ENCODE measurements at places on chromosomes 7 and 10. TPM values are rescaled to one million over a fixed set of nuclear protein-coding genes. Genes with fewer than 3 reads are reported as not detected.
A peak's percentile ranks its signal among the peaks of the same experiment; 100 is the strongest.

Gene CDK14
- total RNA-seq: 117 TPM

- H3K36me3 ChIP-seq: no peaks in the 10 kb centered on the region
- H3K4me3 ChIP-seq: no peak overlapping the region
- no peak for DNase-seq
Measured at GRCh38 chr7:124643311-124643811, 122.2 kb downstream of the GPR37 start.

Gene COL17A1
- total RNA-seq: 0.86 TPM

GRCh38 chr10:33334805-33335550, 511 bp upstream of the NRP1 start:
- peak overlapping the region; percentile 81 for H3K27ac ChIP-seq
- DNase-seq: peak; percentile 67
- H3K36me3 ChIP-seq: no peaks in the 10 kb centered on the region
- peaks cover 10% of the 10 kb centered on the region for H3K27me3 ChIP-seq
- peaks cover 33% of the 10 kb centered on the region for H3K4me1 ChIP-seq

Gene NPTX2
- 0.14 TPM for total RNA-seq

DNA sequence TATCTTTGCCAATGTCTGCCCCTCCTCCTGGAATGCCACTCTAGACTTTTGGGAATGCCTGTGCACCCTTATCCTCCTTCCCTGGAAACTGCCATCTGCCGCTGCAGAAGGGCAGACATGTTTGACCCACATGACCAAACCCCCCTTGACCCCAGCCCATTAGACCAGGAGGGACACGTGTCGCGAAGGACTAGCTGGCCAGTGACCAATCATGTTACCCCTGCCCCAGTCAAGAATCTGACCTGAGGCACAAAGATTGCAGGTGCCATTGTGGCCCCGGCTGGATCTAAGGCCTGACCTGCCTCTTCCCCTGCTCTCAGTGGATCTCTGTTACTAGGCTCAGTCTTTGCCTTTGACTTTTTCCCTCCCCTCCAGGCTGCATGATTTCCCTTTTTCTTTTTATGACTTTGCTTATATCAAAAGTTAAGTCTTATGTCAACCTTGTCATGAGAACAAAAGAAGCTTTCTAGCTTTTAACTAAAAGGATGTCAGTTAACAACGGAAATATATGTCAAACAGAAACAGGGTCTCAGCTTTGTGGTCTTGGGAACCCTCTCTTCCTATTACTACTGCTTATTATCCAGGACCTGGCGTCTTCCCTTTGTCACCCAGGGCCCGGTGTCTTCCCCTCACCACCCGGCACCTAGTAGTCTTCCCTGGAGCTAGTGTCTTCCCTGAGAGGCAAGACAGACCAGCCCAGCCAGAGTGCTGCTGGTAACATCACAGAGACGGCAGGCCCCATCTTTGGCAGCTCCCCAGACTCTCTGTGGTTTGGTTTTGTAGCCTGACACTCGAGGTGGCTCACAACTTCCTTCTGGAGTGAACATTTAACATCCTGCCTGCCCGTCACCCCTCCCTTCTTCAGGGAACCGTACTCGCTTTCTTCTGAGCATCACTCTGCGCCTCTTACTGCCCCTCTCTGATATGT, 24.4 kb upstream of the PPIF start:
- H3K4me3 ChIP-seq: no peak overlapping the region
- no peak for DNase-seq
- H3K36me3 ChIP-seq: no peaks in the 10 kb centered on the region
- peaks cover 19% of the 10 kb centered on the region for H3K27me3 ChIP-seq

Gene C10orf90
- not detected for total RNA-seq

DNA sequence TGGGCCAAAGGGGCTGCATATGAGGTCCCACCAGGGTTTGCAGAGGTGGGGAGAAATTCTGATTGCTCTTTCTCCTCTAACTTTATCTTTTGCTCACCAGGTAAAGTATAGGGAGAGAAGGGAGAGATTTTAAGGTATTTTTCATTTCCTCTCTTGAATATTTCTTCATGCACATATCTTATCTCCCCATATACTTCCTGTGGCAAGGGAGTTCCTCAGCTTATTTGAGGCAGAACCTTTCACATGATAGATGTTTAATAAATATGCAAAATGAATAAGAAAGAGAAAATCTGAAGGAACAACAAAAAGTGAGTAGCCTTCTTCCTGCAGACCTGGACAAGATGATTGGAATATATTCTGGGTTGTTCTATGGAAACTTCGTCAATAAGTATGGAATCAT, 67.4 kb upstream of the PDCD4 start:
- DNase-seq: no peak
- peak overlapping the region; percentile 8 for H3K27ac ChIP-seq
- no peaks in the 10 kb centered on the region for H3K36me3 ChIP-seq
- no peak overlapping the region for H3K4me3 ChIP-seq
- H3K27me3 ChIP-seq: peaks cover 3% of the 10 kb centered on the region
- H3K4me1 ChIP-seq: peaks cover 9% of the 10 kb centered on the region

DNA sequence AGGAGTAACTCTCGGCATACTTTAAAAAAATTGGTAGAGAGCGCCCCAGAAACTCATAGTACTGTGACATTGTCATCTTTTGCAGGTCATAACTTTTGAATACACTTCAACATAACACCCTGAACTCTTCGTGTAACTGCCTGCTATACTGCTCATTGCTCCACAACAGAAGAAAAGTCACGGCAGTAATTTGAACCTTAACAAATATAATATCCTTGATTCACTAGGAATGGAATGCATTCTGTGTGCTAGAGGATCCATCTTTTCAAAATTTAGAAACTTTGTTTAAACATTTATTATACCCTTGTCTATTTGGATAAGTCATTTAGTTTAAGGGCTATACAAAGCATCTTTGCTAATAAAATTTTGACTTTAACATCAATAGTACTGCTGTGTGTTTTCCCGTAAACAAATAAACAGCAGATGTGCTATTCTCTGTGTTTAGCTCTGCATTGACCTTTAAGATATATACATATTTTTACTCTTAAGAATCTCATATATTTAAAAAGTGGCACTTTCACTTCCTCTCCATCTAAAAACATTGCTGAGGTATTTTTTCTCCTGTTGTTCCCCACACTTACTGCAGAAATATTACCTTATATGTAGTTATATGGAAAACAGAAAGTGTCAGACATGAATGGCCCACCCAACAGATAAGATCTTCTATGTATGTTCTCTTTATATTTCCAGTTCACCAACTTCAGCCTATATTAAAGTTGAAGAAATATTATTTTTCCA, 217.6 kb upstream of the TMEM229A start:
- H3K27me3 ChIP-seq: no peaks in the 10 kb centered on the region
- no peak for DNase-seq
- H3K4me1 ChIP-seq: no peaks in the 10 kb centered on the region
- no peaks in the 10 kb centered on the region for H3K36me3 ChIP-seq
- no peak overlapping the region for H3K27ac ChIP-seq

DNA sequence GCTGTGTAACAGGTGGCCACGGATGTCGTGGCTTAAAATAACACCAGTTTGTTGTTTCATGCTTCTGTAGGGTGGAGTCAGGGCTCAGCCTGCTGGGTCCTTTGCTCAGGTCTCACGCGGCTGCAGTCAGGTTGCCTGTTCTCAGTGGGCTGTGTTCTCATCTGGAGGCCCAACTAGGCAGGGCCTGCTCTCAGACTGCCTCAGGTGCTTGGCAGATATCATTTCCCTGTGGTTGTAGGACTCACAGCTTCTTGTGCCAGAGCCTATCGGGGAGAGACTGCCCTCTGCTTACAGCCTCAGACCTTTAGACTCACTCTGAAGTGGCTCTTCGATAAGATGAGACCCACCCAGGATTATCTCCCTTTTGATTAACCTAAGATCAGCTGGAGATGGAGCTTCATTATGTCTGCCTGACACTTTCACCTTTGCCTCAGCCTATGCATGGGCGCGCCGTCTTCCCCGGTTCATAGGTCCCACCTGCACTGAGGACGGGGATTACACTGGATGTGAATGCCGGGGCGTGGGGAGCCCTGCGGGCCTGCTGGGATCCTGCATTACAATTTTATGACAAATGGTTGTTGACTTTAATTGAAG, 55.3 kb downstream of the INPP5A start:
- H3K4me3 ChIP-seq: no peak overlapping the region
- peaks cover 5% of the 10 kb centered on the region for H3K36me3 ChIP-seq
- no peak overlapping the region for H3K27ac ChIP-seq
- no peaks in the 10 kb centered on the region for H3K27me3 ChIP-seq
- peaks cover 6% of the 10 kb centered on the region for H3K4me1 ChIP-seq

Gene GALNT17
- 4.9 TPM for total RNA-seq
